ENCODE measurements at places on chromosomes 3 and 15.

DNA sequence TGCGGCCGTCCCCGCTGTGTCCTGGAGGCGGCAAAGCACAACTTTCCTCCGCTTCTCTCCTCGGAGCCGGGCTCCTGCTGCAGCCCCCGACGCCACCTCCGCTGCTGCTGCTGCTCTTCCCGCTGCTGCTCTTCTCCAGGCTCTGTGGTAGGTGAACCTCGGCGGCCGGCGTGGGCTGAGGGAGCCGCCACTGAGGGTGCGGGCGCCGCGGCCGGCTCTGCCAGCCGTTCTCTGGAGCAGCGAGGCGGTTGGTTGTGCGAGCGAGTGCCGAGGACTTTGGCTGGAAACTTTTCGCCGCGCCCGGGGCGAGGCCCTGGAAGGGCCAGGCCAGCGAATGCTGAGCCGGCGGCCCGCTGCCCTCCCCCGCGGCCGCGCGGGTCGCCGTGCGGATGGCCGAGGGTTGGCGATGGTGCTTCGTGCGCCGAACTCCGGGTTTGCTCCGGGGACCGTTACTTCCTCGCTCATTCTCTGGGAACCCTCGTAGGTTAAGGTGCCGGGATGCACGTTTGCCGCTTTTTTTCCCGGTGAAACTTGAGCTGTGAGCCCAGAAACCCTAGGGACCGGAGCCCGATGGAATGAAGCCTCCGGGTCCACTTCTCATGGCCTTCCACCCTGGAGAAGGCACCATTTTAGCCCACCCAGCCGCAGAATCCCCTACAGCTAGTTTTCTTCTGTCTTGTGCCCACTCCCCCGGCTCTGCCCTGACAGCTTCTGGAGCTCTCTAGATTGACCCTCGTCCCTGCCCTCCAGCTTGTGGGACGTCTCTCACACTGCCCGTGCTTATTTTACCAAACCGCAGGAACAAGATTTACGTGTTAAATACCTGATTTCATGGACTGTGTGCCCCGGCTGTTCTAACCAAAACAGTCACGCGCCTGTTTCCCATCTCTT is 660 bp downstream of the NECTIN3 start:
- DNase-seq: no peak

- no peak for DNase-seq
Measured at GRCh38 chr15:68298882-68299381, 21.4 kb downstream of the FEM1B start.

GRCh38 chr15:84991014-84991712 is 9.5 kb downstream of the PDE8A start:
- DNase-seq: no peak

GRCh38 chr15:70435872-70436271 is 327.5 kb downstream of the UACA start:
- DNase-seq: no peak

GRCh38 chr3:33060609-33061337 is 36.2 kb downstream of the GLB1 start:
- DNase-seq: no peak

GRCh38 chr3:181941250-181941649 is 229.5 kb downstream of the SOX2 start:
- DNase-seq: no peak

- DNase-seq: no peak
Measured at GRCh38 chr3:189664311-189664710, 33.1 kb downstream of the TP63 start.

DNA sequence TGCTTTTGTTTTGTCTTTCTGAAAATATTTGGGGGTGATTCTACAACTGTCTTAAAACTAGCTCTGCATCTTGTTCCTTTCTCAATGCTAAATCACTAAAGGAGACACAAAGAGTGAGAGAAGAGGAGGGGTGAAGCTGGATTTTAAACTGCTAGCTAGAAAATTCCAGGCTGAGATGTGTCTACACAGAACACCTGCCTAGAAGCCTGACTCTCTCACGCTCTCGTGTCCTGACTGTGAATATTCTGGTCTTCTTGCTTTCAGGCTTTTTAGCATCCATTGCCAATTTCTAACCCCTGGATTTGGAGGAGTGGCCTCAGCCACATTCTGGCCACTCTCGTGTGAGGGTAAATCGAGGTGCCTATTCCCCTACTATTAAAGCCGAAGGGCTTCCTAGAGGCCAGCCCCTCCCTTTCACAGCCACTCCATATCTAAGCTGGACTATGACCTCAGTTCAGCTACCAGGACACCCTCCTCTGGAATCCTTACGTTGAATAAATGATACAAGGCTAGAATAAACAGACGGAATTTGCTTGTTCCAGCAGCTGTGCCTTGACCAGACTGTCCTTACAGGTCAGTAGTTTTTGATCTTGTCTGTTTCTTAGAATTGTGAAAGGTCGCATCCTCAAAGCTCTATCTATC is 148.2 kb upstream of the FEZF2 start:
- no peak for DNase-seq

GRCh38 chr3:14235003-14235911 is 56.6 kb downstream of the LSM3 start:
- no peak for DNase-seq

- no peak for DNase-seq
Measured at GRCh38 chr3:10512687-10513086, 7.3 kb upstream of the ATP2B2 start.

- no peak for DNase-seq
Measured at GRCh38 chr3:99549957-99550603, 88.3 kb upstream of the COL8A1 start.

DNA sequence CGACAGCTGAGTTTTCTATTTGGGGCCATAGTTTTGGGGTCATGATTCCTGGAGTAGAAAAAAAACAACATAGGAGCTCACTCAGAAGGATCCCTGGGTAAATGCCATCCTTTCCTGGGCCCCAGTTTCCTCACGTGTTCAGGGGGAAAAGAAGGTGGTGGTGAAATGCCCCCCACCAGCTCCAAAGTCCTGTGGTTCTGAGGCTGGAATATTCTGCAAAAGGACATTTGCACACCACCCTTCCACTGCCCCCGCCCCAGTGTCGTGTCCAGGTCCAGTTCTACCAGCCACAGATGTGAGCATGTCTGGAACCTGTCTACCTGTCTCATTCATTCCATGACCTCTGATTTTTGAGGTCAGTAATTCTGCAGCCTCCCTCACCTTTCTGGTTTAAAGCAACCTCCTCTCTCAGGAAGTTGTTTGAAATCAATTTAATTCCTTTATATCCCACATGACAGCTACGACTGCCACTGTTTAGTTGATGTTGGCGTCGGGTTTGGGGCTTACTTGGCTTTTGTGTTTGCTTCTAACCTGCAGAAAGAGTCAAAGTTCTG is 82.1 kb downstream of the SMAD3 start:
- no peak for DNase-seq

GRCh38 chr3:71288269-71288930 is 295.1 kb downstream of the FOXP1 start:
- no peak for DNase-seq

DNA sequence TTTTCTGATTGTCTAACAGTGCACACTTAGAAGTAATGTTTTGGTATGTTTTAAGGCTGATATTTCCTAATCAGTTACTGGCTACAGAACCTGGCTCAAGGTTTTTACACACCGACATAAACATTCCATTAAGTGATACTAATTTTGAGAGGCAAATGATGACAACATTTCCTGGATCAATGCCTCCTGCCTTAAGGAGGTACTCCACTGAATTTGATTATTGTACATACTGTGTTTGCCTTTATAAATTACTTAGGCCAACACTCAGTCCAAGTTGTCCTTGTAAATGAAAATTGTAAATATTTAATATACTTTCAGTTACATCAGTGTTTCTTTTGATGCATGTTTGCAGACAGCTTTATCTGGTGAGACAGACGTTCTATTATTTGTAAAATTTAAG is 24.2 kb upstream of the LXN start:
- DNase-seq: no peak

DNA sequence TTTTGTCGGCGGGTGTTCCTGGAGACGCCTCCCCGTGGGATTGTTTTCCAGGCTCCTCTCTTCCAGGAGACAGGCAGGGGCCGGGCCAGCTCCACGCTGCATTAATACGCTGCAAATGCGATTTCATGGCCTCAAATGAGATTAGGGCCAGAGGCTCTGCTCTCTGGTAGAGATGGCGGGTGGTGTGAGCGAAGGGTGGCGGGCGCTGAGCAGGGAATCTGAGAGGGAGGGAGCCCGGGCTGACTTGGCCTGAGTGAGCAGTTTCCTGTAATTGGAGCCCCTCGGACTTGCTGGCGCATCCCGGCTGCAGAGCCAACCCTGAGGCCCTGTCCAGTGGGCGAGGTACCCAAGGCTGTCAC is 7.4 kb upstream of the CCDC33 start:
- no peak for DNase-seq

- DNase-seq: no peak
Measured at GRCh38 chr3:99474776-99475175, 163.6 kb upstream of the COL8A1 start.

GRCh38 chr3:182725372-182726251 is 67.7 kb upstream of the ATP11B start:
- no peak for DNase-seq

DNA sequence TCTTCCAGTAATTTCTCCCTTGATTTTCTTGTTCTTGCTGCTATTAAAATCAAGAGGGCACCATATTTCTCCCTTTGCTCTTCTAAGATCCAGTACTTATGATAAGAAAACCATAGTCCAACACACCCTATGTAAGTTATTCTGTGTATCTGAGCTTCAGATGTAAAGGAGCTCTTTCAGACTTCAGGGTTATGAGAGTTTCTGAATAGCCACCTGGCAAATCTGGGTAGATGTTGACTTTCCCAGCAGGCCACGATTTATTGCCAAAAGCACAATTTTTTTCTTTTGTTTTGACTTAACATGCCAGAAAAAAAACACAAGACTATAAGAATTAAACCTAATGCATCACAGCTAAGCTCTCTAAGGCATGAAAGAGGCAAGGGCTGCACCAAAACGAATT is 1045.0 kb downstream of the FHIT start:
- DNase-seq: peak; percentile 53

DNA sequence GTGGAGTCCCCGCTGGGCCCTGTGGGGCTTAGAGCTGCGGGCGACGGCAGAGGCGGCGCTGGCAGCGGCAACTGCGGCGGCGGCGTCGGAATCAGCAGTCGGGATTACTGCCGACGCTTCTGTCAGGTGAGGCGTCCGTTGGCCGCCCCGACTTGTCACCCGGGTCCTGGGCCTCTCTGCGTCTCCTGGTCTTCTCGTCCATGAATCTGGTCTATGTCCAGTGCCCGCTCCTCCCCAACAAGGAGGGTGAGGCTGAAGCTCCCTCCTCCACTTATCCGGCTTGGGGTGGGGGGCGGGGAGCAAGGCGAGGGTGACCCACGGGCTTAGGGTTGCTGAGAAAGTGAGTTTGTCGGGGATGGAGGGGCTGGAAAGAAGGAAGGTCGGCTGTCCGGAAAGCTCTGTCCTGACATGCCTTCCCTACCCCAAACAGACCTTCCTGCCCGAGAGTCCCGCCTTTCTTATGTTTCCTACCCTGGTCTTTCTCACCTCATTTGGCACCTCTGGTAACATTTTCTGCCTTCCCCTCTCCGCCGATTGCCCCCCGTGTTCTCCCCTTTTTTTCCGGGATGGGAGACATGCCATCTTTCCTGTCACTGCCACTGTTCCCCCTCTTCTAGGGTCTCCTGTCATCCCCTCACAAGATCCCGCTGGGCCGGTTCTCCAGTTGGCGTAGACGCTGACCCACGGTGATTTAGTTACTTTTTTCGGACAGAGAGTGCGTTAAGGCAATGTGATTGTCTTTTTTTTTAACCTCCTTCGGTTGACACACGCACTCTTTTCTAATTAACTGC is 520 bp downstream of the ZNF654 start:
- no peak for DNase-seq

DNA sequence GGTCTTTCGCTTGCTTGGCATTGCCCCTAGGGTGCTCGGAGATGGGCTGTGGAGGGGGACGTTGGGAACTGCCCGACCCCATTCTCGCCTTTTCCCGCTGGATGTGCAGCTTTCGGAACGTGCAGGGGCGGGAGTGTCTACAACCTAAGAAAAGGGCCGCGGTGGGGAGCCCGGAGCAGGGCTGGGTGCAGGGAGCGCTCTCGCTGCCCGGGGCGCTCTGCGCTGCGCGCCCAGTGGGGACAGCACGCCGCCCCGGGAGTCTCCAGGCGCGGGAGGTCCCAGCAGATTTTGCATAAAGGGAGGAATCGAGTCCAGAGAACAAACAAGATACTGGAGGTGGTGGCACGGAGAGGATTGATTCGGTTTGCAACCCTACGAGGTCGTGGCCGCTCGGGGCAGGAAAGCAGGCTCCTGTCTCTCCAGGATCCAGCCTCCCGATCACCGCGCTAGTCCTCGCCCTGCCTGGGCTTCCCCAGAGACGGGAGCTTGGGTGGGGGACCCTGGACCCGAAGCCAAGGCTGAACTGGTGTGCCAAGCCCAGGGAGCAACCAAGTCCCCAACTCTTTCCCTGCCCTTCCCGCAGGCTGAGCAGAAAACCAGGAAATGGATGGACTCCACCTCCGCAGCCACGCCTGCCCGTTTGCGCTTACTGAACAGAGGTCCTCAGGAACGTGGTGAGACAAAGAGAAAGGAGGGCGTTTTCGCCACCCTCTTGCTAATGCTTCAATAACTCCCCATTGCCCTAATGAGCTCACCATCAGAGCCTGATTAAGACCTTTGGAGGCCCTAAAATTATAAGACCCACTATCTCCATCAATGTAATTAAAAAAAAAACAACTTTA is 59.7 kb downstream of the NOX5 start:
- DNase-seq: no peak

DNA sequence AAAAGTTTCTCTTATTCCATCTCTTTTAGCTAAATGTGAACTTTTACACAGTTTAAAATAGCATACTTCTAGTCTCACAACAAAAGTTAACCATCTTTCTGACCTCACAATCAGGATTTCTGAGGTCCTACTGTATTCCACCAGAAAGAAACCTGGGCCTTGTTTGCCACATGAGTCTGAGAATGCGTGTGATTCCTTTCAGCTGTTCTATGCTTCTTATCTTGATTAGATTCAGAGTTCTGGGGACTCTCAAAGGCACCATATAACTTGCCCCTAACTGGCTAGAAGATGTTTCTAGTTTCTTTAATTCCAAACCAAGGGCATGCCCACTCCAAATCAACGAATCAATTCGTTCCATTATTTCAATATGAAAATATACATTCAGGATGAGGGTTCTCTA is 131.1 kb downstream of the ATP8B4 start:
- DNase-seq: no peak

GRCh38 chr3:37519661-37520060 is 342.0 kb upstream of the CTDSPL start:
- no peak for DNase-seq

- no peak for DNase-seq
Measured at GRCh38 chr15:85539491-85539890, 159.1 kb downstream of the AKAP13 start.

GRCh38 chr3:62187022-62187431 is 186.3 kb downstream of the FEZF2 start:
- no peak for DNase-seq
